ENCODE measurements at places on chromosomes 7 and 10. TPM values are rescaled to one million over a fixed set of nuclear protein-coding genes. Genes with fewer than 3 reads are reported as not detected.

DNA sequence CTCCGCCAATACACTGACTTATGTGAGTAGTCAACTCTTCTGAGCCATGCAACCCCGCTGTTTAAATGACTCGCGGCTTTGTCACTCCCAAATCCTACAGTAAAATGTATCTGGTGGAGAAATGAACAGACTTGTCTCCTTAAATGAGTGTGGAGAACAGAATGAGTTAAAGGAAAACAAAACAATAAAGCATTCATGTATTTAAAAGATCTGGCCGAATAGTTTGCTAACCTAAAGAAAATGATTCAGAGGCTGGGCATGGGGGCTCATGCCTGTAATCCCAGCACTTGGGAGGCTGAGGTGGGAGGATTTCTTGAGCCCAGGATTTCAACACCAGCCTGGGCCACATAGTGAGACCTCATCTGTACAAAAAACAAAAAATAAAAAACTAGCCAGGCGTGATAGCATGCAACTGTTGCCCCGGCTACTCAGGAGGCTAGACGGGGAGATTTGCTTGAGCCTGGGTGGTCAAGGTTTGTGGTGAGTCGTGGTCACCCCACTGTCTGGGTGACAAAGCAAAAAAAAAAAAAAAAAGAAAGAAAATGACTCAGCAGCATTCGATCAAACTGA lies 86.5 kb upstream of the PFKP start:
- DNase-seq: no peak

GRCh38 chr7:135147899-135148721 lies at the start of gene TMEM140:
Gene TMEM140 (plus strand): TSS chr7:135148072. CDS start chr7:135164442, 16,370 bp downstream.
- DNase-seq: no peak

DNA sequence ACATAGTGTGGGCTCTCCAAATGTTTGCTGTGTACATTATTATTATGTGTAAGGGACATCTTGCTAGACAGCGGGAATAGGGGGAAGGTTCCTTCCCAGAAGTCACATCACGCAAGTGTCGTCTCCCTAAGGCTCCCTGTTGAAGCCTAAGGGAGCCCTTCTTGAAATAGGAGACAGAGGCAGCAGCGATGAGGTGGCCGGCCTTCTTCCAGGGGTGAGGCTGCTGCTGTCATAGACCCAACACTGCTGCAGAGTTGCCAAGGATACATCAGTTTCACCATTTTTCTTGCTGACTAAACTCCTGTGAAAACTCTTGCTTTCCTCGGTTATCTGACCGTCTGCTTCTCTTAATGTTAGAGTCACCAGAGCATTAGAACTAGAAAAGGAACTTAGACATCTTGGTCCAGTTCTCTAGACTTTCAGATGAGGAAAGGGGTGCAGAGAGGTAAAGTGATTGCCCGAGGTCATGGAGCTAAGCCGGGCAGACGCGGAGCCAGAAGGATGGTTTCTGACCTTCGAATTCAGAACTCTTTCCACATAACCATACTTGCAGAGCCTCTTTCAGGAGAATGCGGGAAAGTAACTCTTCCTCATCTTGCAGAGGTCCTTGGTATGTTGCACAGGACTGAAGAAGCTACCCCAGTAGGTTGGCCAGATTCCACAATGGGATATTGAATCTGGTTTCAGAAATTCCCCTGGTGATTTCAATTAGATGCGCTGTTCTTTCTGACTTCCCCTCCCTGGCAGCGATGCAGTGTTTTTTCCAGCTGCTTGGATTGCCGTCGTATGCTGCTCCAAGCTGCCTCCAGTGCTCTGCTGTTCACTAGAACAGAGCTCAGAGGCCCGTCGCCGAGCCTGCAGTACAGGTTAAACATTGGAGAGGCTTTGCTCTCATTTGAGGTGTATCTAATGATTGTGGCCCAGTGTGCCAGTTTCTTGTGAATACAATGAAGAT lies 217.1 kb downstream of the CAMK1D start:
- no peak for DNase-seq

GRCh38 chr7:140876519-140877248 lies 48.0 kb downstream of the BRAF start:
- no peak for DNase-seq

DNA sequence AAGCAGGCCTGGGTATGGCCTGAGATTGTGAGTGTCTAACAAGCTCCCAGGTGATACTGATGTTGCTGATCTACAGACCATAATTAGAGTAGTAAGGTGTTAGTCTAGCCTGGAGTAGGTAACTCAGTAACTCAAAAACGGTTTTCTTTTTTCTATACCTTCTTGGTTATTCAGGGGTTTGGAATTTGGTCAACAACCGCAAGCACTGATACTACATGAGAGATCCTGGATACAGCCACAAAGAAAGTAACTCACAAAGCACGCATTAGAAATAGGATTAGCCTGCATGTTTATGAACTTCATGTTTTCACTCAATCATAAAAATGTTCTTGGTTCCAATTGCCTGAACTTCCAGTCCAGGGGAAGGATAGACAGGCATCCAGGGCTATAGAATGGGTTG lies 803.5 kb downstream of the MAGI2 start:
- no peak for DNase-seq

- no peak for DNase-seq
Measured at GRCh38 chr7:28988091-28988490, 30.0 kb upstream of the TRIL start.

- DNase-seq: no peak
Measured at GRCh38 chr7:132789281-132789680, 213.0 kb upstream of the PLXNA4 start.

The NRAP gene
- 0.06 TPM for total RNA-seq

The OPN1SW gene
- not detected for total RNA-seq

The PIK3CG gene
- 15.7 TPM for total RNA-seq

Data from upper lobe of right lung (tissue), 1 donor.